ENCODE measurements at places on chromosomes 6 and 20. TPM values are rescaled to one million over a fixed set of nuclear protein-coding genes. Genes with fewer than 3 reads are reported as not detected.

DNA sequence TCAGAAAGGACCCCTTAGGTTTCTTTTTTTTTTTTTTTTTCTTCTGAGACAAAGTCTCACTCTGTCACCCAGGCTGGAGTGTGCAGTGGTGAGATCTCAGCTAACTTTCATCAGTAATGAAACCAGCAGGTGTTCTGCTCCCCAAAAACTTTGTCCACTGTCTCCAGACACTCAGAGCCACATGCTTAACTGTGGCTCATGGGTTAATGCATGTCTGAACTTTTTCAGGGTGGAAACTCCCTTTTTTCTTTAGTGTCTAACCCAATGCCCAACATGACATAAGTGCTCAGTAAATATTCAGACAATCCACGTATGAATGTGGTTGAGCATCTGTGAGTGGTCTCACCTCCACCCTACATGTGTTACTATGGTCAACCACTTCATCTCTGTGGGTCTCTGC, 45.4 kb downstream of the MYB start:
- no peaks in the 10 kb centered on the region for H3K36me3 ChIP-seq
- no peaks in the 10 kb centered on the region for H3K27me3 ChIP-seq
- no peaks in the 10 kb centered on the region for H3K4me1 ChIP-seq
- H3K4me3 ChIP-seq, result no peak overlapping the region
- H3K27ac ChIP-seq, result no peak overlapping the region

DNA sequence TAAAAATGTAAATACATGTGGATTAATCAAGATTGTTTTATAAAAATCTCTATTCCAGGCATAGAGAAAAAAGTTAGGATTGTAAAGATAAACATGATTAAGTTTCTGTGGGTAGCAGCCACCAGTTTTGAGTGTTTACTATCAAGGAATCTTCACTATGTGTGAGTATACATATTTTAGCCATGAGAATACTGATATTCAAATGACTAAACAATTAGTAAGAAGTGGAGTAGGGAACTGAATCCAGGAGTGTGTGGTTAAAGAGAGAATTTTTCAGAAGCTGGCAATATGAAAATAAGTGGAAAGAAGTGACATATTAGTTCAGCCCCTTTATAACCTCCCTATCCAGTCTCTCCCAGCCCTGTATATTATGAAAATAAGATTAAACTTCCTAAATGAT, 10.3 kb downstream of the ELOVL2 start:
- H3K36me3 ChIP-seq, result no peaks in the 10 kb centered on the region
- peaks cover 6% of the 10 kb centered on the region for H3K4me1 ChIP-seq
- H3K27ac ChIP-seq, result no peak overlapping the region
- no peak overlapping the region for H3K4me3 ChIP-seq
- H3K27me3 ChIP-seq, result no peaks in the 10 kb centered on the region

GRCh38 chr6:99588618-99589289, 17.9 kb upstream of the PRDM13 start:
- no peaks in the 10 kb centered on the region for H3K4me1 ChIP-seq
- no peaks in the 10 kb centered on the region for H3K36me3 ChIP-seq
- DNase-seq, result peak; percentile 59
- no peak overlapping the region for H3K27ac ChIP-seq
- peaks cover 72% of the 10 kb centered on the region for H3K27me3 ChIP-seq
- peak overlapping the region; percentile 30 for H3K4me3 ChIP-seq

The RNF39 gene
- not detected for total RNA-seq

DNA sequence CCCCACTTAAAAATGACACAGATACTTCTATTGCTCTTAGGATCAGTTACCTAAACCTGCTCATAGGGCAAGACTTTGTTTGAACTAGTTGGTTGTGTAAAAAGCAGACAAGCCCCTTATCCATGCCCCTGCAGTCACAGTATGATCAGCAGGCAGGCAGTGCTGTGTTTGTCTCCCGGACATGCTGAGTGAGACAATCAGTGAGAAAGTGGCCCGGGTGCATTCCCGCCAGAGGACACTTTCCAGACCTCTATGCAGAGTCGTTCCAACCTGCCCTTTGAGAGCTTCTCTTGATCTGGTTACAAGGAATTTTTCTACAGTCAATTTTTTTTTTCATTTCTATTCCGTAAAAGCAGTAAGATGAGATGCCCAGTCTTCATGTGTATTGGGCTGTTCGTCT, 6.2 kb downstream of the LSM14B start:
- H3K4me1 ChIP-seq, result peaks cover 9% of the 10 kb centered on the region
- H3K27ac ChIP-seq, result no peak overlapping the region
- no peaks in the 10 kb centered on the region for H3K27me3 ChIP-seq
- no peak for DNase-seq
- H3K36me3 ChIP-seq, result peaks cover 79% of the 10 kb centered on the region
- no peak overlapping the region for H3K4me3 ChIP-seq

GRCh38 chr6:34094474-34095135, 51.3 kb downstream of the GRM4 start:
- H3K36me3 ChIP-seq, result no peaks in the 10 kb centered on the region
- no peak overlapping the region for H3K4me3 ChIP-seq
- no peak for DNase-seq

GRCh38 chr6:94376876-94377275, 957.5 kb upstream of the EPHA7 start:
- no peaks in the 10 kb centered on the region for H3K36me3 ChIP-seq
- H3K4me3 ChIP-seq, result no peak overlapping the region
- H3K27ac ChIP-seq, result no peak overlapping the region
- DNase-seq, result no peak

DNA sequence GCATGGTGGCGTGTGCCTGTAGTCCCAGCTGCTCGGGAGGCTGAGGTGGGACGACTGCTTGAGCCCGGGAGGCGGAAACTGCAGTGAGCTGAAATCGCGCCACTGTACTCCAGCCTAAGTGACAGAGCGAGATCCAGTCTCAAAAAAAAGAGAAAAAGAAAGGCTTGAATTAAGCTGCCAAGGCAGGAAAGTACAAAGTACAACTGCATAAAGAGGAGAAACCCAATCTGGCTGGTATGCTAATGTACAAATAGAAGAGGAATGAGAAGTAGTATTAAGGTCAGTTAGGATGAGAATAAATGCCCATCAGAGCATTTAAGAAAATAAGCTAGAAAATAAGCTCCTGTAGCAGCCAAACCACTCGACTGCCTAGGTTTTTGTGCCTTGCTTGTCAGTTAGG, 23.1 kb upstream of the RPN2 start:
- H3K4me1 ChIP-seq, result no peaks in the 10 kb centered on the region
- H3K27ac ChIP-seq, result no peak overlapping the region
- no peaks in the 10 kb centered on the region for H3K36me3 ChIP-seq
- no peaks in the 10 kb centered on the region for H3K27me3 ChIP-seq
- DNase-seq, result no peak
- no peak overlapping the region for H3K4me3 ChIP-seq

DNA sequence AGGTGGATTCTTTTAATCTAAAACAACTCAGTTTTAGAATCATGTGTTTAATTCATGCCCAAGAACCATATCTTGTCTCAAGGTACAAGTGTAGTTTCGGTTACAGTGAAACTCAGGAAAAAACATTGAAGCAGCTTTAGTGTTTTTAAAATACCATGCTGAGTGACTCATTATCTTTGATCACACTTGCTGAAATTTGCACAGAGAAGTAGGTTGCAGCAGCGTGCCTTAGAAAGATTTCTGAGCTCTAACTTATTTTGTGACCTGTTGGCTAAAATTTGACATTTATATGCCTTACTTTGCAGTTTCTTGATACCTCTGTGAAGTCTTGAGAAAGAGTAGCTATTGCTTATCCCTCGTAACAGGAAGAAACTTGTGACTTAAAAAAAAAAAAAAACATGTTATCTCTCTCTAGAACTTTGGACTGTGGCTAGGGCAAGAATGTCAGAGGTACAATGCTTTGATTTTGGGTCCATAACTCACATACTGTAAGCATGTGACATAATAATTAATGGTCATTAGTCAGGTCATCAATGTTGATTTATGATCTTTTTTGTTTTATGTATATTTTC, 34.5 kb upstream of the FUCA2 start:
- no peak overlapping the region for H3K27ac ChIP-seq
- no peak overlapping the region for H3K4me3 ChIP-seq
- DNase-seq, result peak; percentile 59
- H3K27me3 ChIP-seq, result no peaks in the 10 kb centered on the region

DNA sequence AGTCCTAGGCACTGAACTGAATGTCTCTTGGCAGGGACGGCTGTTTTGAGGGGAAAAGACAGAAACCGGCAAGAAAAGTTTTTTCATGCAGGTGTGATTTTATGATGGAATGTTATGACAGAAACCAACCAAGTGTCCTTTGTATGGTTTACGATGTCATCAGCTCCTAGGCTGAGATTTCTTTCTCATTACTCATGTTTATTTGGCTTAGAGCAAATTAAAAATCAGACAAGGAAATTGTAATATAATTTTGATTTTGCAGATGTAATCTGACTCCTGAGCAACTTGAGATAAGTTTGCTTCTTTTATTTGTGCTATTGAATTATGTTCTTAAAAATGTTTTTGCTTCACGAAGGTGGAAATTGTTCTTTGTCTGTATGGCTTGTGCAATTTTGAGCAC, 58.8 kb upstream of the MAP3K7 start:
- H3K27me3 ChIP-seq, result no peaks in the 10 kb centered on the region
- H3K36me3 ChIP-seq, result no peaks in the 10 kb centered on the region
- no peak overlapping the region for H3K27ac ChIP-seq
- H3K4me1 ChIP-seq, result no peaks in the 10 kb centered on the region
- H3K4me3 ChIP-seq, result no peak overlapping the region

- H3K27ac ChIP-seq, result no peak overlapping the region
- H3K27me3 ChIP-seq, result no peaks in the 10 kb centered on the region
- H3K4me1 ChIP-seq, result no peaks in the 10 kb centered on the region
- no peak for DNase-seq
Measured at GRCh38 chr20:16694161-16694560, 35.7 kb upstream of the SNRPB2 start.

- H3K4me3 ChIP-seq, result no peak overlapping the region
- H3K4me1 ChIP-seq, result peaks cover 27% of the 10 kb centered on the region
- DNase-seq, result peak; percentile 37
- H3K36me3 ChIP-seq, result no peaks in the 10 kb centered on the region
- H3K27ac ChIP-seq, result no peak overlapping the region
Measured at GRCh38 chr20:64222291-64222735, 33.2 kb upstream of the PCMTD2 start.

The MCCD1 gene
- total RNA-seq, result not detected

The CDH26 gene
- not detected for total RNA-seq

The TNXB gene
- total RNA-seq, result under 0.01 TPM

The C20orf144 gene
- total RNA-seq, result under 0.01 TPM

The GPX5 gene
- not detected for total RNA-seq

The SKIC2 gene
- 34.7 TPM for total RNA-seq

DNA sequence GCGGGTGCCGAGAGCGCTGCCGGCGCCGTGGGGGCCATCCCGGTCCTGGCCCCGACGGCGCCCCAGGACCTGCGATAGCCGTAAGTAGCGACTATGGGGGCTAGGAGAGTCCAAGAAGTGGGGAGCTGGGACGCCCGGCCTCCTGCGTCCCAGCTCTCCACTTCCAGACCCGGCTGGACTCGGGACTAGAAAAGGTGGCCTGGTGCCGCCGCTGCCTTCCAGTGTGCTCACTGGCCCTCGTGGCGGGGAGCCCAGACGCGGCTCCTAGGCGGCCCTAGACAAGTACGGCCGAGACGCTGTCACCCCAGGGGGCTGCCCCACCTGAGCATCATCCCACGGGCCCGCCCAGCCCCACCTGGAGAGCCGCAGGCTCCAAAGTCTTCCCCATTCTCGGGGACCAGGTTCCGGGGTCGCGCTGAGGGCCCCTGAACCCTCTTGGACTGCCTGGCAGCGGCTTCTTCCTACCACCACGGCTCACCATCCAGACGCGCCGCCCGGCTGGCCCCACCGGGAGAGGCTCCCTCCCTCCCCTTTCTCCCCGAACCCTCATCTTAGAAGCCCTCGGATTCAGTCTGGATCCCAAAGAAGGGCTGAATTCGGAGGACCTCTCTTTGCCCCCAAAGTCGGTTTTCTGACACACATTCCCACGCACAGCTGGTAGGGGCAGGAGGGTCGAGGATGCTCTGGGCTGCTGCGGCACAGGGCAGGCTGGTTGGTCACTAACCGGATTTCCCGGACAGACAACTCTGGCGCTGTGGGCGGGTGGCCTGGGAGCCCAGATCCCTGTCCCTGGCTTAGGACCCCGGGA, 870 bp upstream of the MDFI start:
- no peak for DNase-seq
- peaks cover 95% of the 10 kb centered on the region for H3K27me3 ChIP-seq
- no peaks in the 10 kb centered on the region for H3K36me3 ChIP-seq

DNA sequence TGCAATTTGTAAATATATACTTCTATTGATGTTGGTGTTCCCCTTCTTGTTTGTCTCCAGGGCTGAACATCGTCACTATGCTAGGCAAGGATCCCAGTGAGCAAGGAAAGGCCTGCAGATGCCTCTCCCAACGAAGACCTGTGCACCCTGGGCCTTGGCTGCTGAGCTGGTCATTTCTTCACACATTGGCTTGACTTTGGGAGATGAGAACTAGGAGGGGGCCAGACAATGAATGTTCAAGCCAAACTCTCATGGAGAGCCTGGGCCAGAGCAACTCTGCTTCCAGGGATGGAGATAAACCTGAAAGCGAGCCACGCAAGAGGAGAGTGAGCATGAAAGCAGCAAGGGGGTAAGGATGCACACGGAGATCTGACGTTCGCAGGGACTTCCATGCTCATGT, 104.0 kb downstream of the CLIC5 start:
- H3K27me3 ChIP-seq, result peaks cover 5% of the 10 kb centered on the region
- H3K27ac ChIP-seq, result no peak overlapping the region
- no peaks in the 10 kb centered on the region for H3K36me3 ChIP-seq
- no peak for DNase-seq
- H3K4me3 ChIP-seq, result no peak overlapping the region

- H3K4me3 ChIP-seq, result peak overlapping the region; percentile 29
- peak; percentile 47 for DNase-seq
- no peaks in the 10 kb centered on the region for H3K4me1 ChIP-seq
- no peak overlapping the region for H3K27ac ChIP-seq
- H3K36me3 ChIP-seq, result no peaks in the 10 kb centered on the region
Measured at GRCh38 chr6:33018904-33019303, 9.5 kb upstream of the HLA-DOA start.

GRCh38 chr6:152273002-152273401, 364.2 kb downstream of the SYNE1 start:
- H3K27me3 ChIP-seq, result no peaks in the 10 kb centered on the region
- no peak overlapping the region for H3K27ac ChIP-seq
- no peak overlapping the region for H3K4me3 ChIP-seq
- H3K36me3 ChIP-seq, result peaks cover 18% of the 10 kb centered on the region
- DNase-seq, result peak; percentile 30
- H3K4me1 ChIP-seq, result peaks cover 17% of the 10 kb centered on the region

DNA sequence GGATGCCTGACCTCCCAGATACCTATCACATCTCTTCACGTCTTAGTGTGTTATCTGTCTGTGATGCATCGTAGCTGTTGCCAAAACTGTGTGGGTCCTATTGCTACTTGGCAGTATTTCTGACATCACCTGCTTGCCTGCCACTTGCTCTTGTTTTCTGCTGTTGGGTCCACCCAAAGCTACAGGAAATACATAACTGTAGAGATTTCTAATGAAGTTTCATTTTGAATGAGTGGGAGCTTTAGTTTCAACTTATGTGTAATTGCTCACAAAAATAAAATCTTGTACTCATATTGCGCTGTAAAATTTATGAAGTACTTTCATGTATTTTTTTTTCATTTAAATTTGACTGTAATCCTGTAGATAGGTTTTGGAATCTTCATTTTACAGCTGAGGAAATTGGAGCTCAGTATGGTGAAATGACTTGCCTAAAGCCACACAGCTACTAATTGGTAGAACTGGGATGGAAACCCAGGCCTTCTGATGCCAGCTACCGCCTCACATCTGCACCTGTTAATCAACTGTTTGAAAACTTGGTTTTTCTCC, 113.6 kb upstream of the MAN1A1 start:
- DNase-seq, result no peak
- H3K4me3 ChIP-seq, result no peak overlapping the region
- H3K36me3 ChIP-seq, result no peaks in the 10 kb centered on the region
- no peak overlapping the region for H3K27ac ChIP-seq

The CLVS2 gene
- total RNA-seq, result not detected
